Left lung (tissue), 14 donors: ENCODE measurements at places on chromosomes 6 and 20. TPM values are rescaled to one million over a fixed set of nuclear protein-coding genes. Genes with fewer than 3 reads are reported as not detected.
A peak's percentile ranks its signal among the peaks of the same experiment; 100 is the strongest.

HTR1E gene
- total RNA-seq = not detected

DNA sequence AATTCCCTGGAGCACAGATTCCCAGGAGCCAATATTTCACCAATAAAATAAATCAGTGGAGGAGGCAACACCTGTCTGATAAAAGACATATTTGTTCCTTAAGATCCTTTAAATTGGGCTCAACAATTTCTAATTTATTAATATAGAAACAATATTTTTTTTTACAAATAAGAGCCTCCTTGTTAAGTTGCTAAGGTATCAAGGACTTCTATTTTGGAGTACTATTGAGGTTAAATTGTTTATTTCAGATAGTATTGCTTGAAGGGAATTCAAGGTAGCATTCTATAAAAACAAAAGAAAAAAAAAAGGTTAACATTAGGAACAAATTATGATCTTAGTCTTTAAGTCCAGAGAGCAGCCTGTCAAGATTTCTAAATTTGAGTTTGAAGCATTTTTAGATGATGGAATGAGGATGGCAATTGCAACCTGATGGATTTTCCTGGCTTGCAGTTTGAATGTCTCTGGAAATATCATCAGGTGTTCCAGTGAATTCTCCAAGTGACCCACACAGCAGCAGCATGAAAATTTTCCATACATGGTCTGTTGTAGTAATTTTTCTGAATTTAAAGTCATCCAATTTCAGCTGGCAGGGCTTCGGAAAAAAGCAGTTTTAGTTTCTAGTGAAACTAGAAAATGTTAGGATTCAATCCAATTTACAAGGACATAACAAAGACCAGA, 19.3 kb upstream of the NCR2 start:
- peaks cover 14% of the 10 kb centered on the region for H3K4me1 ChIP-seq
- H3K27ac ChIP-seq = no peak overlapping the region
- H3K27me3 ChIP-seq = peaks cover 9% of the 10 kb centered on the region
- no peaks in the 10 kb centered on the region for H3K36me3 ChIP-seq

GRCh38 chr6:15264902-15265761, 19.3 kb downstream of the JARID2 start:
- DNase-seq = peak; percentile 72
- H3K36me3 ChIP-seq = no peaks in the 10 kb centered on the region
- no peaks in the 10 kb centered on the region for H3K27me3 ChIP-seq
- peaks cover 86% of the 10 kb centered on the region for H3K4me1 ChIP-seq

DNA sequence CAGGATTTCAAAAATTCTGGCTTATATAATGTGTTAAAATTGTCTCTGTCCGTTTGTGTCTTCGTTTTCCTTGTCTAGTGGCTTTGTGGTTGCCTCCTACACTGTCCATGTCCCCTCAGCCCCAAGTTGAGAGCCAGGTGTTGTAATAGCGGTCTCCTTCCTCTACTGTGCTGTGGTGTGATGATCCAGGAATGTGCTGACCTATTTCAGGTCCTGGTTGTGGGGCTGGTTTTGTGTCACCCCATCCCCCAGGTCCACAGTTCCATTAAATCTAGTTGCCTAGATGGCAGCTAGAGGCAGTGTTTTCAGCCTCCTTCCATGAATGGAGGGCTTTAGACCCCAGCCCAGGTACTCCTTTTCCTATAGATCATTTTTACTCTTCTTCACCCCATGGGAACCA, 128.7 kb downstream of the DNAH8 start:
- no peak for DNase-seq
- H3K4me1 ChIP-seq = no peaks in the 10 kb centered on the region
- no peaks in the 10 kb centered on the region for H3K36me3 ChIP-seq
- H3K27me3 ChIP-seq = no peaks in the 10 kb centered on the region
- H3K4me3 ChIP-seq = no peak overlapping the region

BPIFA1 gene
- total RNA-seq = not detected

GRCh38 chr20:60013296-60014139, 55.3 kb downstream of the CDH26 start:
- H3K36me3 ChIP-seq = no peaks in the 10 kb centered on the region
- no peak overlapping the region for H3K4me3 ChIP-seq
- no peaks in the 10 kb centered on the region for H3K27me3 ChIP-seq

GRCh38 chr6:111423960-111424846, 58.8 kb downstream of the REV3L start:
- H3K4me1 ChIP-seq = peaks cover 45% of the 10 kb centered on the region
- H3K27me3 ChIP-seq = no peaks in the 10 kb centered on the region
- H3K36me3 ChIP-seq = no peaks in the 10 kb centered on the region
- no peak overlapping the region for H3K4me3 ChIP-seq
- peak overlapping the region; percentile 3 for H3K27ac ChIP-seq

GRCh38 chr6:3759646-3760232, 8.2 kb upstream of the PXDC1 start:
- H3K4me1 ChIP-seq = no peaks in the 10 kb centered on the region
- no peak overlapping the region for H3K27ac ChIP-seq
- H3K36me3 ChIP-seq = no peaks in the 10 kb centered on the region
- no peaks in the 10 kb centered on the region for H3K27me3 ChIP-seq
- no peak overlapping the region for H3K4me3 ChIP-seq
- DNase-seq = no peak

ELOVL4 gene
- total RNA-seq = 0.70 TPM

- H3K27me3 ChIP-seq = no peaks in the 10 kb centered on the region
- no peak for DNase-seq
- H3K36me3 ChIP-seq = no peaks in the 10 kb centered on the region
- H3K27ac ChIP-seq = no peak overlapping the region
- no peaks in the 10 kb centered on the region for H3K4me1 ChIP-seq
Observed at GRCh38 chr6:49692534-49692933, 20.8 kb downstream of the CRISP2 start.

DSP gene
- 15.1 TPM for total RNA-seq

CYP21A2 gene
- total RNA-seq = 0.23 TPM

- H3K27me3 ChIP-seq = no peaks in the 10 kb centered on the region
- H3K4me1 ChIP-seq = peaks cover 4% of the 10 kb centered on the region
- H3K27ac ChIP-seq = no peak overlapping the region
- no peak overlapping the region for H3K4me3 ChIP-seq
Observed at GRCh38 chr20:5540091-5540490, 210.1 kb upstream of the SHLD1 start.

- peaks cover 11% of the 10 kb centered on the region for H3K27me3 ChIP-seq
- peaks cover 3% of the 10 kb centered on the region for H3K4me1 ChIP-seq
- H3K4me3 ChIP-seq = no peak overlapping the region
- H3K36me3 ChIP-seq = peaks cover 2% of the 10 kb centered on the region
Observed at GRCh38 chr6:166313255-166314070, 5.3 kb upstream of the PRR18 start.

GRCh38 chr6:16632101-16632500, 129.2 kb downstream of the ATXN1 start:
- H3K27me3 ChIP-seq = no peaks in the 10 kb centered on the region
- no peak overlapping the region for H3K27ac ChIP-seq
- no peak overlapping the region for H3K4me3 ChIP-seq
- DNase-seq = no peak
- H3K4me1 ChIP-seq = peaks cover 12% of the 10 kb centered on the region

DNA sequence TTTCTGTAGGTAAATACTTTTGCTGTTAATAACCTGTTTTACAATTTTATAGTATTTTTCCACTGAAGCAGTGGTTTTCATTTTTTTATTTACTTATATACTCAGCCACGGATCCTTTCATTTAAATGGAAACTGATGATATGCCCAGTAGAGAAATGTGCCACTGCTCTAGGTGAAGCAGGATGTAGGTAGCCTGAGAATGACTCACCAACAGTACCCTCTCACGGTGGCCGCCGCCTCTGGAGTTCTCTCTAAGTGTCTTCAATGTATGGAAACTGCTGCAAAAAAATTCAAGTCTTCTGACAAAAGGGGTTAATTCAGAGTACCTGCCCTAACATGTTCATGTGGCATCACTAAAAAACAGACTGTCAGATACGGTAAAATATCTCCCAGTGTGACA, 6.4 kb downstream of the EYA4 start:
- no peak overlapping the region for H3K4me3 ChIP-seq
- no peaks in the 10 kb centered on the region for H3K4me1 ChIP-seq
- H3K27ac ChIP-seq = no peak overlapping the region
- H3K27me3 ChIP-seq = peaks cover 39% of the 10 kb centered on the region
- H3K36me3 ChIP-seq = no peaks in the 10 kb centered on the region
- no peak for DNase-seq

GRCh38 chr20:478949-479429, 16.7 kb upstream of the TBC1D20 start:
- H3K27me3 ChIP-seq = no peaks in the 10 kb centered on the region
- H3K36me3 ChIP-seq = peaks cover 41% of the 10 kb centered on the region
- no peak overlapping the region for H3K4me3 ChIP-seq
- peak; percentile 38 for DNase-seq

DNA sequence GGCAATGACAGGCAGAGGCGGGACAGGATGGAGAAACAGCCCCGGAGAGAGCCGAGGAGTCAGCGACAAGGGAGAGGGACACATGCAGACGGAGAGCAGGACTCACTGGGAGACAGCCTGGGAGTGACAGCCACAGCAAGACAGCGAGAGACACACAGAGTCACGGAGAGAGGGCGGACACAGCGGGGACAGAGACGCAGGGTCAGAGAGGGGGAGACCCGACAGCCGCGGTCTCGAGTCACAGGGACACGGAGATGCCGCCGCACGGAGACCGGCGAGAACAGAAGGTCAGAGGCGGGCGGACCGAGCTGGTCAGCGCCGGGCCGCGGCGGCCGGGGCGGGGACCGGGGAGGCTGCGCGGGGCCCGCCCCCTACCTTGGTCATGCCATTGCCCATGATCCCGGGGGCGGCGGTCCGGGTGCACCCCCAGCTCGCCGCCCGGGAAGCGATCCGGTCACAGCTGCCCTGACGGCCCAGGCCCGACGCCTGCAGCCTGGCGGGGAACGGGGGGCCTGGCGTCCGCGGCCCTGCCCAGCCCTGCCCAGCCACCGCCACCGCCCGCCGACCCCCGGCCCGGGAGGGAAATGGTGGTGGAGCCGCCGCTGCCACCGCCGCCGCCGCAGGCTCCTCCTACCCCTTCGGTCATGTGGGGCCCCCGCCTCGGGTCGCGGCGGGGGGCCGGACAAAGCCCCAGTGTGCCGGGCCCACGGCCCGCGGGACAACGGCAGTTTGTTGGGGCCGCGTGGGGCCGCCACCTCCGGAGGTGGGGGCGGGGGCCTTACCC, at the start of the genes DUSP15 and TTLL9:
Gene DUSP15, minus strand, starts transcription at position 586 of the 784 bp plus-strand sequence. Its CDS starts 190 bp downstream, at position 396.
Gene TTLL9, plus strand, starts transcription at position 693 of the 784 bp plus-strand sequence. CDS start 493 bp downstream, outside the sequence.
- H3K4me3 ChIP-seq = peak within 1 kb of the TSS; percentile 52
- H3K4me1 ChIP-seq = peaks cover 13% of the 10 kb centered on the region
- H3K27ac ChIP-seq = no peak within 1 kb of the TSS
- peak; percentile 55 for DNase-seq
- H3K27me3 ChIP-seq = peaks cover 11% of the 10 kb centered on the region
- H3K36me3 ChIP-seq = no peaks in the 10 kb centered on the region

GRCh38 chr6:116438590-116439448, 22.4 kb upstream of the CALHM6 start:
- no peak overlapping the region for H3K4me3 ChIP-seq
- no peak for DNase-seq
- peaks cover 3% of the 10 kb centered on the region for H3K4me1 ChIP-seq
- H3K27ac ChIP-seq = no peak overlapping the region

DNA sequence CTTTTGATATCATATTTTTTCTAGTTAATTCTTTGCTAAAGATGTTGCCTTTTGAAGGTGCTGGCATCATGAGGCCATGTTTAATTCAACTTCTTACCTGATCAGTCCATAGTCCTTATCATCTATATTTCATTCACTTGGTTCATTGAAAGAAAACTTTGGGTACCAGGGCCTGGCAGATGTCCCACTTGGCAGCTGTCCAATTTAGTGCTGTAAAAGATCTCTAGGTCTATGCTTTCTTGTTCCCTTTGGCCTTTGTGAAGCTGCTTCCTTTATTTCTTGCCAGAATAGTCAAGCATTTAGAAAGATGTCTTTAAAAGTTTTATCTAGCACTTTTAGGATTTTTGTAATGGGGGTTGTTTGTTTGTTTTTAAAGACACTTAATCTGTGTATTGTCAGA, 61.7 kb upstream of the EYA4 start:
- DNase-seq = no peak
- no peaks in the 10 kb centered on the region for H3K36me3 ChIP-seq
- no peaks in the 10 kb centered on the region for H3K27me3 ChIP-seq
- no peaks in the 10 kb centered on the region for H3K4me1 ChIP-seq
- no peak overlapping the region for H3K27ac ChIP-seq
- no peak overlapping the region for H3K4me3 ChIP-seq

SIRPG gene
- total RNA-seq = 0.58 TPM

DNA sequence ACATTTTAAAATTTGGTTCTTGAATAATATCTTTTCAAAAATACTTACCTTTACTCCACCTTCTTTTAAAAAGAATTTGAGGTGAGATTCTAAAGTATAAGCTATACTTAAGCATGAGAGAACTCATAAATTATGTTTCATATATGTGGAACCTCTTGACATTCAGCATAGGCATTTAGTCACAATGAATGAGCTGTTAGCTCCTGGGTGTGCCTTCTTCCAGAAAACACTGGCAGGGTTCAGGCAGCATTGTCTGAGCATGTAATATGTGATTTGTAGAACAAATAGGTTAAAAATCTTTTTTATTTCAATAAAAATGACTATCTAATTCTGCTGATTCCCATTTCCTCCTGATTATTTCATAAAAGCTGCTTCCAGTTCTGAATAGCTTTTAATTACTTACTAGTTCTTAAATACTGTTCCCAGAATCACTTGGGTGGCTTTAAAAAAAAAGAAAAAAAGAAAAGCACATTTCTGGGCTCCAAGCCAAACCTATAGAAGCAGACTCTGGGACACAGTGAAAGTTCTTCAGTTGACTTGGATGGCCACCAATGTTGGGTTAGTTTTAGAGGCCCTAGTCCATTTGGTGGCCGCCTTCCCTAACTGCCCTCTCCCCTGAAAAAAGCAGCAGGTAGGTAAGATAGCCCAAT, 20.2 kb downstream of the RNF8 start:
- no peak overlapping the region for H3K27ac ChIP-seq
- no peak overlapping the region for H3K4me3 ChIP-seq
- DNase-seq = no peak
- no peaks in the 10 kb centered on the region for H3K36me3 ChIP-seq
- peaks cover 10% of the 10 kb centered on the region for H3K4me1 ChIP-seq

CCN6 gene
- total RNA-seq = not detected

DNA sequence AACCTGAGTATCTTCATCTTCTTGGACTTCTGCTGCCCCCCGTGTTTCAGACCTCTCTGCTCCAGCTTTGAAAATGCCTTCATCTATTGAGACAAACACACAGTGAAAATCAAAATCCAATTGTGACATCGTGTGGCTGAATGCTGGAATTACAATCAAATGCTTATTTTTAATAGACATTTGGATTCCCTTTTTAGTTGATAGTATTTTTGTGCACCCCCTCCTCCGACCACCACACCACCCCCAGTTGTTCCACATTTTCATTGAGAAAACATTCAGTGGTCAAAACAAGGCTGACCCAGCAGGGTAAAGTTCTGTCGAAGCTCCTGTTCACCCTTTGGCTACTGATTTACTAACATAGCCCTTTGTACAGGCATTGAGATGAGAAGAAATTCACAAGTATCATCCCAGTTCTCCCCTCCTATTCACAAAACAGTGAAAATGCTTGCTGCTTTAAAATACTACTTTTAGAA, 79.0 kb downstream of the NRSN1 start:
- no peaks in the 10 kb centered on the region for H3K27me3 ChIP-seq
- H3K36me3 ChIP-seq = no peaks in the 10 kb centered on the region
- H3K4me1 ChIP-seq = no peaks in the 10 kb centered on the region
- no peak overlapping the region for H3K4me3 ChIP-seq
- no peak overlapping the region for H3K27ac ChIP-seq
